Activated naive CD4-positive, alpha-beta T cell treated with Interleukin-2 at 50 U/mL for 16 hours (primary cell): ENCODE measurements at places on chromosomes 1 and 21.
A peak's percentile ranks its signal among the peaks of the same experiment; 100 is the strongest.

DNA sequence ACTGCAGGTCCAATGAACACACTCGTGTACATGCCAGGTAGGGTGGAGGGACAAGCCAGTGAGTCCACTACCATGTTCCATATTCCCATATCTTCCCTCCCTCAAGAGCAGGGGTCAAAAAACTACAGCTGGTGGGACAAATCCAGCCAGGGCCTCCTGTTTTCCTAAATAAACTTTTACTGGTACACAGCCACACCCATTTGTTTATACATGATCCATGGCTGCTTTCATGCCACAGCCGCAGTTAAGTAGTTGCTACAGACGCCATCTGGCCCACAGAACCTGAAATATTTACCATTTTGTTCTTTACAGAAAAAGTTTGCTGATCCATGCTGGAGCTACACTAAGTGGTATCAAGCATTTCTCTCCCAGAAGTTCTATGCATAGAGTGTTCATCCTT lies 42.4 kb downstream of the CASQ2 start:
- no peak for DNase-seq

GRCh38 chr1:246778663-246779062 lies 54.5 kb downstream of the SCCPDH start:
- no peak for DNase-seq

DNA sequence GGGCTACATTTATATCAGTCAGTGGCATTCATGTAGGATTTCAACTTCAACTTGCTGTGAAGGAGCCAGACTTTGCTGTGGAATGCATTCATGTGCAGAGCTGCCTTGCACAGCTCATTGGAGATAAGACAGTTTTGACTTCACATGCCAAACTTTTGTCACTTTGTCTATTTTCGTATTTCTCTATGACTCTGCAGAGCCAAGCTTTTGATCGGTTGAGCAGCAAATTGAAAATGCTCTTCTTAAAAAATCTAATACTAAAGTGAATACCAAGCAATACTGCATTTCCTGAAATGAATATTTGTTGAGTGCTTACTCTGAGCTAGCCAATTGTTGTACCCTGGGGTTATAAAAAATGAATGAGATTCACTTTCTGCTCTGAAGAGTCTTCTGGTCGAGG lies 388.7 kb downstream of the ST6GALNAC3 start:
- no peak for DNase-seq

DNA sequence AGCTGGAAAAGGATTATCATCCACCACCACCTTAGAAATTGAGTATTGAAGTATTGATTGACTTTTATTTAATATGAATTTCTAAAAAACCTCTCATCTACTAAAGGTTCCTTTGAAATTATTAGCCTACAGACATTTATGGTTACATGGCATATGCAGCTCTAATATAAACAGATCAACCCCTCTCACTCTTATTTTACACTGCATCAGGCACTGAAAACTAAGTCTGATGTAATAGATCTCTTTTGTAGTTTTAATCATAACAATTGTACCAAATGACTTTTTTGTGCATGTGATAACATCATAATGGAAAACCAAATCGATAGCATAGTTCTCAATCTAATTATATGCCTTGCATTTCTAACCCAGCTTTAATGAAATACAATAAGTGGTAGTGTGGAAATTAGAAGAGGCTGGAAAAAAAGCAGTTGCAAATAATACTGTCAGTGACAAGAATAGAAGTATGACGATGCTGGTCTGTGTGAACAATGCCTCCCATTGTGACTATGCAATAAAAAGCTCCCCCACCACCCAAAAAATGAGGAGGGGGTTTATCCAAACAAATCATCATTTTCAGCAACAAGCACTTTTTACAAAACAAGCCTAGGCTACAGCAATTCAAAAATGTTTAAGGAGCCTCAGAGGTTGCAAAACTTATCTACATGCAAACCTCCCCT lies 426.5 kb upstream of the NFIA start:
- DNase-seq: no peak

DNA sequence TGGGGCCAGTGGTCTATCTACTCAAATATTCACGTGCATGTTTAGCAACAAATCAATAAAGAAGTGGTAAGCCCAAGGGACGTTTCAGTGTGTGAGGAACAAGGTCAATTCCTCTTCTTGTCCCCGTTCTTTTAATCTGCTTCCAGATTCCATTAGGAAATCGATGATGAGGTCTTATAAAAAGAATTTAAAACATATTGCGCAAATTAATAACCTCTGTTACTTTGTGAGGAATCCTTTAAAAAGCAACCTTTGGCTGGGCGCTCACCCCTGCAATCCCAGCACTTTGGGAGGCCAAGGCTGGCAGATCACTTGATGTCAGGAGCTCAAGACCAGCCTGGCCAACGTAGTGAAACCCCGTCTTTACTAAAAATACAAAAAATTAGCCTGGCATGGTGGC lies 113.0 kb upstream of the TMPRSS2 start:
- DNase-seq: no peak

- DNase-seq: no peak
Observed at GRCh38 chr21:36646645-36647044, 52.3 kb upstream of the SIM2 start.

- DNase-seq: no peak
Observed at GRCh38 chr1:212946872-212947271, 3.5 kb upstream of the VASH2 start.

- no peak for DNase-seq
Observed at GRCh38 chr1:207069858-207070506, 16.9 kb downstream of the PFKFB2 start.

GRCh38 chr21:35583566-35584216 lies 476.6 kb downstream of the SETD4 start:
- DNase-seq: no peak

DNA sequence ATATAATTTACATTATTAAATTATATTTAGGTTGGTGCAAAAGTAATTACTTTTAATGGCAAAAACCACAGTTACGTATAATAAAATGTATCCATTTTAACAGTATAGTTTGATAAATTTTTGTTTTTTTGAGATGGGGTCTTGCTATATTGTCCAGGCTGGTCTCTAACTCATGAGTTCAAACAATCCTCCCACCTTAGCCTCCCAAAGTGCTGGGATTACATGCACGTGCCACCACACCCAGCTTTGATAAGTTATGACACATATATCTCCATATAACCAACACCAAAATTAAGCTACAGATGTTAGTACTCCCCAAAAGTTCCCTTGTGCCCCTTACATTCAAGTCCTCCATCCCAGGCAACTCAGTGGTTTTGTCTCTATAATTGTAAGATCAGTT lies 163.1 kb downstream of the SMYD3 start:
- DNase-seq: no peak

GRCh38 chr1:189697113-189697512 lies 780.6 kb downstream of the BRINP3 start:
- no peak for DNase-seq

DNA sequence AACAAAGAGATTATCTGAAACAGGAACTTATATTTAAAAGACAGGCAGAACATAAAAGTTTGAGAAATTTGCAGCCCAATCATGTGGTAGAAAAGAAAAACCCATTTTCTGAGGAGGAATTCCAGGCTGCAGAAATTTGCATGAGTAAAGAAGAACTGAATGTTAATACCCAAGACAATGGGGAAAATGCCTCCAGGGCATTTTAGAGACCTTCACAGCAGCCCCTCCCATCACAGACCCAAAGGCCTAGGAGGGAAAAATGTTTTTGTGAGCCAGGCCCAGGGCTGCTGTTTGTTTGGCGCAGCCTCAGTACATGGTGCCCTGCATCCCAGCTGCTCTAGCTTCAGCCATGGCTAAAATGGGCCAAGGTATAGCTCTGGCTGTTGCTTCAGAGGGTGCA lies 554.3 kb upstream of the CHRM3 start:
- DNase-seq: no peak

GRCh38 chr1:162421258-162422164 lies 9.6 kb upstream of the SH2D1B start:
- DNase-seq: no peak

GRCh38 chr1:184507604-184508280 lies 120.9 kb downstream of the C1orf21 start:
- no peak for DNase-seq

DNA sequence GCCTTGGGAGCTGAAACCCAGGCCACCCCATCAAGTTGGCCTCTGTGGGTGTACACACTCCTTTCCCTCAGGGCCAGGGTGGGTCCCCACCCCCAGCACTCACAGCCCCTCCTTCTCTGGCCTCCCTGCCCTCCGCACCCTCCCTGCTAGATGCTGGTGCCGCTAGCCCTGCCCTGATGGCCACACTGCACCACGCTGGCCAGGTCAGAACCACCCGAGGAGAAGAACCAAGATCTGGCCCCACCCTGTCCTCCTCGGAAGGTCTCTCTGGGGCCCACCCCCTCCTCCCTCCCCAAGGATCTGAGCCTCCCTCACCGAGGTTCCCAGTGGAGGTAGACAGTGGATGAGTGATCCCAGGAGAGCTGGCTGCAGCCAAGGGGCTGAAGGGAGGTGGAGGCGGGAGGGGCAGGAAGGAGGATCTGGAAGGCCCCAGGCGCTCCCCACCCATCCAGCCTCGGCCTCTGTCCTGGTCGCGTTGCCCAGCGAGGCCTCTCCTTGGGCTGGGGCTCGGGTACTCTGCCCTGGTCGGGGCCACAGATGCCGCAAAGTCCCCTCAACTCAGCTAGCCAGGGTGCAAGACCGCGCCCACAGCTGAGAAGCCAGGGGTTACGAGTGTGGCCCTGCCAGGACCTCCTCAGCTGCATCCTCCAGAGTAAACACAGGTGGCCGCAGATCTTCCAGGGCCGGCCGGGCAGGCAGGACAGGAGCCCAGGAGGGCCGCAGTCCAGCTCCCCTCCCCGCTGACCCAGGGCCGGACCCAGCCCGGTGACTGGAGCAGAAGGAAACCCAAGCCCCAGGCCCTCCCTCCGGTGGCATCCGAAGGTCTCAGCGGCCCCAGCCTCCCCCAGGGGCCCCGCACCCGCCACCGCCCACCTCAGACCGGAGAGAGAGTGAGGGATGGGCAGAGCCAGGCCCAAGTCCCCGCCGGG lies 5.2 kb downstream of the B3GALT6 start:
- DNase-seq: no peak

DNA sequence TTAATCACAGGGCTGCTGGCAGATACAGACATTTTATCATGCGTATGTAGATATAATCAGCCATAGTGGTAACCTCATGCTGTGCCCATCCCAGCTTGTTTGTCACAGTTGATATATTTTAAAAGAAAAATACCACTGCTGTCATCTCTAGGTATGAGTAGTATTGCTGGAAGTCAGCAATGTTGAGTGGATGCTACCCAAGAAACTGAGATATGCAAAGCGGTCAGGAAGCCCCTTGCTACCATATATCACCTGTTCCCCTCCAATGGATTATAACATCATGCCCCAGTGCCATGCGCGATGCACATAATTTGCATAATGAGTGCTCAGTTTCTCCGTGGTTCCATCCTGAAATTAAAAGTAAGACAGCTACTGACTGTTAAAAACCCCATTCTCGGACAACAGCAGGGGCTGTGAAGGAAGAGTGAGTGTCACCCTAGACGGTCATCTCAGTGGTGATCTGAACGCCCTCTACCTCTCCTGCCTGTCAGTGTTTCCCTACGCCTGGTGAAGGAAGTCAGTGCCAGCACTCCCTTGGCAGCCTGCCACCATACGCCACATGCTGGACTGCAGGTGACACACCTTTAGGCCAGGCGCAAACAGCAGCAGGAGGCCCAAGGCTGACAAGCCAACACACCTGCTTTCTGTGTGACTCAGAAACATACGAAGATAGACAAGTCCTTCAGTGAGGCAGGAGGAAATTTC lies 2.7 kb downstream of the IL10RB start:
- DNase-seq: peak; percentile 42

- DNase-seq: no peak
Observed at GRCh38 chr1:201167041-201167991, 13.0 kb upstream of the TMEM9 start.

- DNase-seq: peak; percentile 6
Observed at GRCh38 chr1:52139817-52140540, 1.9 kb upstream of the ZFYVE9 start.

DNA sequence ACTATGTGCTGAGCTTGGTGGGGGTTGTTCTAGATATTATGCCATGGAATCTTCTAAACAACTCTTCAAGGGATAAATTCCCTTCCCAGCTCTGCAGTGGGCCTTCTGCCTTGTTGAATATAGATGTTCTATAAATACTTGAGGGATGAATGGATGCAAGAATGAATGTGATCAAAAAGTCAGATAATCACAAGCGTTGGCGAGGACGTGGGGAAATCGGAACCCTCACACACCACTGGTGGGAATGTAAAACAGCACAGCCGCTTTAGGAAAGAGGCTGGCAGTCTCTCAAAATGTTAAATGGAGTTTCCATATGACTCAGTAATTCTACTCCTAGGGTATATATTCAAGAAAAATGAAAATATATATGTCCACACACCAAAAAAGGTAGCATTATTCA lies 19.0 kb downstream of the SDC3 start:
- no peak for DNase-seq

DNA sequence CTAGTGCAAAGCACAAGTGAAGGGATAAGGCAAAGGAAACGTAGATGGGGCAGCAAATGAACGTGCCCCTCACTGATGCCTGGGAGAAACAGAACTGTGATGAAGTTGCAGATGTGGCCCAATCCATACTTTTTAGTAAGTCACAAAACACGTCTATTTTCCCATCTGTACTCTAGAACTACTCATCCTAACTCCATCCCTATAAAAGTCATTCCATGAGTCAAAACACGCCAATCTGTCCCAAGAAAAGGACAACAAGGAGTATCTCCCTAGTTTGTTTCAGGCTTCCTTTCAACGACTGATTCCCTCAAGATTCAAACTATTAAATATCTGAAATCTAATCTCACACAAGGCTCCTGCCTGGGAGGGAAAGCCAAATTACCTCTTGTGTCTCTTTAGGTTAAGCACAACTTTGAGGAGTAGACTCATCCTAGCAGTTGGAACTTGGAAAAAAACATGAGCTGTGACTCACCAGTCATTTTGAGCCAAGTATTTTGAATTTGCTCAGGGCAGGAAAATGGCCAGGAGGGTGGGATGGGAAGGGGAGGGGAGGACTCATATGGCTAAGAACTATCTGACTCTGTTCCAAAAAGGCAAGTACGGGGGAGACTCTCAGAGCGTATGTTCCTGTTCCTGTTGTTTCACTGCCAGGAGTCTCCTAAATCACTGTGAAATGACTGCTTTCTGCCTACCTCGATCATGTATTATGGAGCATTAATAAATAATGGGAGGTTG lies 214.5 kb upstream of the CAMK1G start:
- no peak for DNase-seq

- DNase-seq: no peak
Observed at GRCh38 chr1:104987210-104987609, 1237.5 kb downstream of the AMY1C start.

DNA sequence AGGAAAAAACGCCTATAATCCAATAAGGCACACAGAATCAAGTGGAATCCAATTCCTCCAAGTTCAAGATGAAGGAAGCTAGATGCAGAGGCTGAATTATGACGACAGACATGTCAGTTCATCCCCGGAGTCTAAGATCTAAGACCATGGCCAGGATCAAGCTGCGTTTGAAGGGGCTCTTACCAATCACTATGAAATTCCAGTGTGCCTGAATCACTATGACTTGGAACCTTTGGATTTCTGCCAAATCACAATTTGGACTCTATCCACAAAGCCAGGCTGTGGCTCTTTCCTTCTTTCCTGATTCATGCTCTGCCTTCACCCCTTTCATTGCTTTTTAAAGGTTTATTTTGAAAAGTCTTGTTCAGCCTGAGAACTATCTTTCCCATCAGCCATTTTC lies 17.1 kb downstream of the OLIG2 start:
- DNase-seq: no peak

- no peak for DNase-seq
Observed at GRCh38 chr1:19418503-19418971, 66.8 kb downstream of the CAPZB start.

- DNase-seq: no peak
Observed at GRCh38 chr1:204990059-204990664, 52.9 kb upstream of the CNTN2 start.

GRCh38 chr1:23462766-23463165 lies 21.2 kb downstream of the ASAP3 start:
- no peak for DNase-seq
